ENCODE measurements at places on chromosomes 3 and 15.

- DNase-seq, result no peak
These were observed 1.1 kb downstream of the HDGFL3 start for GRCh38 chr15:83206526-83207008.

- DNase-seq, result no peak
These were observed 38.4 kb downstream of the ROBO2 start for GRCh38 chr3:77078279-77078678.

DNA sequence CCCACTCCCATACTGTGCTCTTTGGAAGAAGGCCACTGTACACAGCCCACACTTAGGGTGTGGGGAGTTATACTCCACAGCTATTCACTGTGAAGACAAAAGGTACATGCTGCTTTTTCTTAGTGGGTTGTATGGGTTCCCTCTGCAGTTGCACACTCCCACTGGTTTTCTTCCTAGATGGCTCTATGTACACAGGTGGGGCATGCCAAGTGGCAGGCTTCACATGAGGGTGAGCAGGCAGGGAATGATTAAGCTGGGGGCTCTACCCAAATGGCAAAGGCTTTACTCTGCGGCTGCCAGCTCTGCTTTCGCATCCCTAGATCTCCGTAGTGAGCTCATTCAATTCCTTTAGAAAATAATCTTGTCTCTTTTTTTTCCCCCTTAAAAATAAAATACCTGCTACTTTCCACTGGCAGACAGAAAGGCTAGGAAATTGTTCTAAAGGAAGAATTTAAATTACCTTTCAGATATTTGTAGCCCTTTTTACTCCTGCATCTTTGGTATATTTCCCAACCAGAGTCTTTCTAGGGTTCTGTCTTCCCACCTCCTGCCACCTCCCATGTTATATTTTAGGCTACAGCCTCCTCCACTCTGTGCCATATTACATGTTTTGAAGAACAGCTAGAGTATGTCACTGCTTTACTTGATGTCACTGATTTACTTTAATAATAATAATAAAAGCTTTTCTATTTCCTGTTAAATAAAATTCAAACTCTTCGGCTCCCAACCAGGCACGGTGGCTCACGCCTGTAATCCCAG lies 8.2 kb downstream of the LARP6 start:
- no peak for DNase-seq

DNA sequence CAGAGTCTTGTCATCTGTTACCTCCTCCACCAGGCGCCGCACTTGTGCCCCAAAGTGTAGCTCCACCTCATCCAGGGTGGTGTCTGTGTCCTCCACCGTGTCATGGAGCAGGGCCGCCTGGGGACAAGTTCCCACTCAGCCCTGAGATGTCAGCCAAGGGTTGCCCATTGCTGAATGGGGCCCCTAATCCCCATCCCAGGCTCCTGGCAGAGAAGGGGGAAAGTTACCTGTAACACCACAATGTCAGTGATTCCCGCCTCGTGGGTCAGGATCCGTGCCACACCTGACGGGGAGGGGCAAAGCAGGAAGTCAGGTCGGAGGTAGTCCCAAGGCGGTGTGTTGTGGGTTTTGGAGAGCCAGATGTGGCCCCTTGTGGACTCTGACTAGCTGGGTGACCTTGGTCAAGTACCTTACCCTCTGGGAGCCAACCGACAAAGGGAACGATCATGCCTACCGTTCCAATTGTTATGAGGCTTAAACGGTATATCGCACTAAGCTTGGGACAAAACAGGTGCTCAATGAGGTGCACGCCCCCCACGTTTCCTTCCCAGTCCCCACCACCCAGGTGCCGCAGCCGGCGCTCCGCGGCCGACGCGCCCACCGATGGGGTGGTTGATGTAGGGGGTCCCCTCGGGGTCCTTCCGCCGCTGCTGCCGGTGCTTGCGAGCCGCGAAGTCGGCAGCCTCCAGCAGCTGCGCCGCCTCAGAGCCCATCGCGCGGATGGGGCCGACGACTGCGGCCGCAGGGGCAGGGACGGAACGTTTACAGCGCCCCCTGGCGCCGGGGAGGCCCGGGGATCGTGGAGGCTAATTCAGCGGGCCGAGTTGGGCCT lies at the start of gene HDDC3:
TSS of gene HDDC3 (minus strand) at position 722 of the 832 bp plus-strand sequence. CDS start at position 713, 9 bp downstream.
- peak; percentile 76 for DNase-seq

- no peak for DNase-seq
These were observed 161.5 kb downstream of the FEZF2 start for GRCh38 chr3:62211675-62212429.

DNA sequence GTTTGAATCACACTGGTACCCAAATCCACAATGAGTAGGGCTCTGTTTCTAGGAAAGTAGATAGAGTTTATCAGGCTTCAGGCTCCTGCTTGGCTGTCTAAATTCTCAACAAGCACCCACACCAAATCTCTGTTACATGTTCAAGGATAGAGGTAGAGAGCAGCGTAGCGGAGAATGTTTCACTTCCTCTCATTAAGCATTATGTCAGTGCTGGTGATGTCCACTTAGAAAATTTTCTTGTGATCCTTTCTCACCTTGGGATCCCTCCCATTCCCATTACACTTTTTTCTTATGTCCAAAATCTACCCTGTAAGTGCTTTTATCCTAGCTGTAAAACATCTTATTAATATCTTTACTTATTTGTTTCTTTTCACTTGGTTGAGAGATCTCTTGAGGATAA lies 34.7 kb upstream of the GCSAM start:
- no peak for DNase-seq

- DNase-seq, result no peak
These were observed 19.1 kb downstream of the KLHL6 start for GRCh38 chr3:183536238-183536880.

DNA sequence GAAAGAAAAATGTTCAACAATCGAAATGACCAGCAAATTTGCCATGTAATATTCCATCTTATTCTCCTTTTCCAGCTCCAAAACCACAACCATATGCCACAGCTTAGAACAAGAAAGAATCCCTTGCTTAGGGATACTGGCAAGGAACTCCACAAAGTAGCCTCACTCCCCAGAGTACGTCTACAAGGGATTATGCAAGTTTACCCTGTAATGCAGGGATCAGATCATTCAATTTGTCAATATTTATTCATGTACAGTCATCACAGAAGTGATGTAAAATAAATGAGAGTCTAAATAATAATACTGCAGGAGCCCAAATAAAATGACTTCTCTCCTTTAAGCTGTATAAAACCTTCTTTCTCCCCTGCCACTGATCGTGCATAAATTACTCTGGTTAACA lies 23.5 kb upstream of the MYO1E start:
- DNase-seq, result no peak

DNA sequence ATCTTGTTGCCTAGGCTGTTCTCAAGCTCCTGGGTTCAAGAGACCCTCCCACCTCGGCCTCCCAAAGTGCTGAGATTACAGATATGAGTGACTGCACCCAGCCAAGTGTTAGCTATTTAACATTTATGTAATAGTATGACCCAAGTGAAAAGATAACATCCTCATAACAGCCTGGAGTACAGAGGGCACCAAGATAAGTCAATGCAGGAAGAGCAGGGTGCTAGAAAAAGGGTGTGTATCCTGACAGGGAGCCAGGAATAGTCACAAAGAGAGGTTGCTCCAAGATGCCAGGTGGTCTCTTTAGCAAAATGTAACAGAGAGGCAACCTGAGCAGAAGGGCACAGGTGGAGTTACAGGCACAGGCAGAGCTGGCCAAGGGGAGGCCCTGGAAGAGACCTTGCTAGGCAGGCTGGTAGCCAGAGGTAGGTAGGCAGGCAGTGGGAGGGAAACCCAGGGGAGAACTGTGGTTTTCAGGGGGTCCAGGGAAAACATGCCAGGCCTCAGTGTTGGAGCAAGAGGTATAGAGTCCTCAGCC lies 277.4 kb downstream of the ERC2 start:
- DNase-seq, result no peak

- peak; percentile 1 for DNase-seq
These were observed 96.3 kb downstream of the IGSF11 start for GRCh38 chr3:118938183-118938961.

DNA sequence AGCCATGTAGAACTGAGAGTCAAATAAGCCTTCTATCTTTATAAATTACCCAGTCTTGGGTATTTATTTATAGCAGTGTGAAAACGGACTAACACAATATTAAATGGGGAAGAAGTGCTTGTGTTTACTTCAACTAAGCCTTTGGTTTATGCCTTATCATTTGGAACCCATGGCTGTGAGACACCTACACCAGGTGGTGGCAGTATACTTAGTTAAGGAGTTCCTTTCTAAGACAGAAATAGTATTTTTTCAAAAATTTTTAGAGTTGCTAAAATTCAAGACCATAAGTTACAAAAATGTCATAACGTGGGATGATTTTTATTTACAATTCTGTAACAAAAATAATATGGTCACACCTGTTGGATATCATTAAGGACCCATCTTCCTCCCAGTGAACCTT lies 354.5 kb upstream of the SOX14 start:
- no peak for DNase-seq

GRCh38 chr3:171838218-171838720 lies 4.9 kb upstream of the TMEM212 start:
- DNase-seq, result peak; percentile 78

- DNase-seq, result peak; percentile 9
These were observed 7.6 kb upstream of the TMEM44 start for GRCh38 chr3:194640829-194641228.

DNA sequence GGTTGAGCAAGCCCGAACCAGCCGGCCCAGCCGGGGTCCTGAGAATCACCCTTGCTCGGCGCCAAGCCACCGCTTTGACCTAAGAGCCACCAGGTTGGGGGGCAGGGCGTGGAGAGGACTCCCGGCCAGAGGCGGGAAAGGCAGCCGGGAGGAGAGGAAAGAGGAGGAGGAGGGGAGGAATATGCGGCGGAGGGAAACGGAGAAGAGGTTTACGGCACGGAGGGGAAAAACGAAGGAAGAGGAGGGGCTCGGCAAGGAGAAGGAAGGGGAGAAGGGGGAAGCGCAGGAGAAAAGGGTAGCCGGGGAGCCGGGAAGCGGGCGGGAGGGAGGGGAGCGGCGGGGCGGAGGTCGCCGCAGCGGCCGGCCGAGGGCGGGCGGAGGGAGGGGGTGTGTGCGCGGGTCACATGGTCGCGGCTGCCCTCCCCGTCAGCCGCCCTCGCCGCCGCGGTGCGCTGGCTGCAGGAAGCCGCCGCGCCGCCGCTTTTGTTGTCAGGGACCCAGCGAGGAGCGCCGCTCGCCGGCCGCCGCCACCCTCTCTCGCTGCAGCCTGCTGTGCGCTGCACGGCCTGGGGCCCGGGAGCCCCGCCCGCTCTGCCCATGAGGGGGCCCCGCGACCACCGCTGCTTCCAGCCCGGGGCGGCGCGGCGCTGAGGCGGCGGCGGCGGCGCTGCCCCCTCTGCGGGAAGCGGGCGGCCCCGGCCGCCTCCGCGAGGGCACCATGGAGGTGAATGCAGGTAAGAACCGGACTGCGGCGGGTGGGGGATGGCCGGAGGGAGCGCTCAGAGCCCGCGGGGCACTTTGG lies at the start of gene NR1D2:
TSS of gene NR1D2 (plus strand) at position 426 of the 802 bp plus-strand sequence. CDS start at position 719, 293 bp downstream.
- DNase-seq, result peak; percentile 73

- DNase-seq, result peak; percentile 95
These were observed 45.7 kb downstream of the CHSY1 start for GRCh38 chr15:101206176-101206591.

- peak; percentile 84 for DNase-seq
These were observed at the start of gene SELENOS for GRCh38 chr15:101277038-101277822. SELENOS (minus strand) TSS chr15:101277485; CDS start chr15:101277417, 68 bp downstream.

GRCh38 chr15:38062696-38063095 lies 128.3 kb downstream of the TMCO5A start:
- DNase-seq, result no peak

DNA sequence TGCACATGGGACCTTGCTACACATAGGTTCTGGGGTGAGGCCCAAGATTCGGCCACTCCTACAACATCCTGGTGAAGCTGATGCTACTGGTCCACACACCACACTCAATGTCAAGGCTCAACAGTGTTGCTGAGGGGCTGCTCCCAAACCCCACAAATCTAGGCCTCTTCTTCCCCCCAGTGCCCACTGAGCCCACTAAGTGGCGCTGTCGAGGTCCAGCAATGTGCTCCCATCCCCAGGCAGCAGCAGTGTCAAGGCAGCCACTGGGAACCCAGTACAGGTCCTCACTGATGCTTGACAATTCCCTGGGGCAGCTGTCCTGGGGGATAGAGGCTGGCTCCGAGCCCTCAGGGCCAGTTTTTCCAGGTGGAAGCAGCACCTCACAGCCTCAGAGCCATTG lies 21.5 kb downstream of the SCN5A start:
- no peak for DNase-seq

DNA sequence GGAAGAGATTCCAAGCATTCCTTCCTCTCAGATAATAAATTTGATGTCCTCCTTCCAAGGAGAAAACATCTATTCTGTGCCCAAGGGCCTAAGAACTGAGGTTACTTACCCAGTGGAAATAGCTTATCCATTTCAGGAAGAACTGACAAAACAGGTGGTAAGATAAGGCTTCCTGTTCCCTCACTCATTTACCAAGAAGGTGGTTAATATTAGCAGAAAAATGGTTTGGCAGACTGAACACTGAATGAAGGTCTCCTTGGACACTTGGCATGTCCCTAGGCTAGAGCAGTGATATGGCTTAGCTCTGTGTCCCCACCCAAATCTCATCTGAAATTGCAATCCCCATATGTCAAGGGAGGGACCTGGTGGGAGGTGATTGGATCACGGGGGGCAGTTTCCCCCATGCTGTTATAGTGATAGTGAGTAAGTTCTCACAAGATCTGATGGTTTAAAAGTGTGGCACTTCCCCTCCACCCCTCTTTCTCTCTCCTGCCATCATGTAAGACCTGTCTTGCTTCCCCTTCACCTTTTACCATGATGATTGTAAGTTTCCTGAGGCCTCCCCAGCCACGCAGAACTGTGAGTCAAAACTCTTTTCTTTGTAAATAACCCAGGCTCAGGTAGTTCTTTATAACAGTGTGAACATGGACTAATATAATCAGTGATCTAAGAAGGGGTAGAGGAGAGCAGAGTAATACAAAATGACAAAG lies 127.4 kb downstream of the ST8SIA2 start:
- no peak for DNase-seq

DNA sequence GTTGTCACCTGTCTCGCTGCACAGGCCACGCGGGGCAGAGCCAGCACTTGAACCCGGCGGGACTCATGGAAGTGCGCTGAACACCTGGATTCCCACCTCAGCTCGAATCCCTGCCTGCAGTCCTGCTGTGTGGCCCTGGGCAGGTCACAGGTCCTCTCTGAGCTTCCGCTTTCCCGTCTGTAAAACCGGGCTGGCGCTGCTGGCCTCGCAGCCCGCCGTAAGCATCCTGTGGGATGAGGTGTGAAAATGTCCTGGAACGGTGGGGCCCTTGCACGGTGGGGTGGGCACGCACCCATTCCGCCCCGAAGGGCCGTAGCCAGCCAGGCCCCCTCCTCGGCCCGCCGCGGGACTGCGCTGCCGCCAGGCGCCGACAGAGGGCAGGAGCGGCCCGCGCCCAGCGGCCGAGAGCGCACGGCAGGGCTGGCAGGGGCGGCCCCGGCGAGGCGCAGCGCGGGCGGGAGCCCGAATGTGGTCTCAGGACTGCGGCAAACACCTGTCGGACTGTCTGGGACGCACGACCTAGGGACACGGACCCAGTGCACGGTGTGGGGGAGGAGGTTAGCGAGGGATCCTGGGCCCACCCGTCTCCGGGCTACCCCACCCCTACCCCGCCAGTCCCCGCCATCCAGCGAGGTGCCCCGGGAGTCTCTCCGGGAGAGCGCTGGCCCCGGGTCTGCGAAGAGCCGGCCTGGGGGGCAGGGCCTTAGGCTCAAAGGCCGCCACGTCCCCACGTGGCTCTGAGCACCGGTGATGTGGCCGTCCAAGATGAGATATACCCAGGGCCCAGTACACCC lies 40.4 kb downstream of the DNAJB8 start:
- DNase-seq, result no peak

- DNase-seq, result peak; percentile 49
These were observed 26.2 kb upstream of the IGF2BP2 start for GRCh38 chr3:185851046-185851445.

- DNase-seq, result peak; percentile 50
These were observed 2.6 kb upstream of the C15orf62 start for GRCh38 chr15:40766906-40767837.

All from IMR-90 (cell line).